ENCODE measurements at places on chromosomes 6 and 20.

DNA sequence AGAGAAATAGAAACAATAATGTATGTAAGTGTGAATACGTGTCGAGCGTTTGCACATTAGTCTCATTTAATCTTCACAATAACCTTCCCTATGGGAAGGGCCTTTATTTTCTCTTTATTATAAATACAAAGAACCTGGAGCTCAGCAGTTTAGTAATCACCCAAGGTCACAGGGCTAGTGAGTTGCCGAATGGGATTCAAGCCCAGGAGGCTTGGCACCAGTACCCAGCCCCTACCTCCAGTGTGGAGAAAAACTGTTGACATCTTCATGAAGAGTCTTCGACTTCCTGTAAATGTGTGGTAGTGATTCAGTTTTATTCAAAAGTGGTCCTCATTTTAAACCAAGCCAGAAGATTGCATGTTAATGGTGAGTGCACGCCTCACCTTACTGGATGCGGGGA is 162.8 kb downstream of the SCML4 start:
- DNase-seq: no peak

DNA sequence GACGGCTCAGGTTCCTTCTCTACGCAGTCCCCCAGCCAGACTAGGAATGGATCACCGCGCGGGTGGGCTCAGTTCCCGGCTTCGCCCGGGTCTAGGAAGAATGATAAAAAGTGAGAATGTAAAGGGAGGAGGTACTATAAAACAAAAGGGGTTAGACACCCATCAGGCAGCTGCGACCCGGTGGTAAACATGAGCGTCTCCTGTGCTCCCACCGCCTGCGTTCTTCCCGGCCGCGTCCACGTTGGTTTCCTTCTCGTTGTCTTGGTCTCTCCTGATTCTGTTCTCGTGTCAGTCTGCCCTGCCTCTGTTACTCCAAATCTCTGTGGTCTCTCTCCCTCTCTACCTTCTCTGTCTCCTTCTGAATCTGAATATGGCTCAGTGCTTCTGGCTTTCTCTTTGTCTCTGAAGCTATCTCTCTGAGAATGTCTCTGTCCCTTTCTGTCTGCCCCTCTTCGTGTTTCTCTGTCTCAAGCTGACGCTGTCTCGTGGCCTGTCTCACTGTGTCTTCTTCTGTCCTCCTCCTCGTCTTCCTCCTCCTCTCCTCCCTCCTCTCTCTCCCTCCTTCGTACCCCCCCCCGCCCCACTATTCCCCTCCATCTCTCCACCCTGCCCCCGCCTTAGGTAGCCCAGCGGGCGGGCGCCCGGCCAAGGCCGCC is 41.6 kb upstream of the FOXP4 start:
- no peak for DNase-seq

DNA sequence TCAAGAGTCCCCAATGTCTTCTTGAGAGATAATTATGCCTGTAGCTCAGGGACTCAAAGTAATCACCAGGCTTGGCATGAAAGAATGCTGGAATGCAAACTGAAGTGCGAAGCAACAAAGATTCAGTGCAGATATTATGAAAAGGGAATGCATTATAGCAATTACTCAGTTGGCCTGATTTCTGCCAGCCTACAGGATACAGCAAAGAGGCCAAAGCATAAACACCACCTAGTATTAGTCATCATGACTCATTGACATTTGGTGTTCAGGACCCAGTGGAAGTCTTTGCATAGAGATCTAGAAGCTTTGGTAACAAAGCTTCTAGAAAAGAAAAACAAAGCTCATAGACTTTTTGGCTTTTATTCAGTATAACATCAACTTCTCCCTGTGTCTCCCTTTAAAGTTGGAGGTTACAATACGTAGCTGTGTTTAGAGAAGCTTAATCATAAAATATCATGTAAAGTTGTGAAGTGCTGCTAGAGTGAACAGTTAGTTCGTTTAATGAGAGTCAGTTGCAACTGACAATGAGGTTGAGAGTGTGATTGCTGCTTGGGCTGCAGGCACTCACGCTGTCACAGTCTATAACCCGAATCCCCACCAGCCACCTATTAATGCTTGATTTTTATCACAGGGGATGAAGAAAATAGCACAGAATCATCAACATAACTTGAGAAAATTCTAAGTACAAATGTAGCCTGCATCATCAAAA is 932.7 kb downstream of the TFAP2A start:
- DNase-seq: no peak

DNA sequence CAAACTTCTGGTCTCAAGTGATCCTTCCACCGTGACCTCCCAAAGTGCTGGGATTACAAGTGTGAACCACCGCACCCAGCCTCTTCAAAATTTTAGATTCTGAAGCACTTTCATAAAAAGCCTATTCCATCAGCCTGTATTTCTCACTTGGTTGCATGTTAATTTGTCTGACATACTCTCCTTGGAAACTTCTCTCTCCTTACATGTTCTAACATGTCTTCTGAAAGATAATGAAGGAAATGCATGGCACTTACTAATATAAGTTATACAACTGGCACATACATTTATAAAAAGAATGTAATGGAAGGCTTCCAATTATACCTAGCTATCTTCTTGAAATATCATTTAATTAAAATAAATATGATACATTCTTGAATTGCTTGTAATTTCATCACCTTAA is 597.5 kb downstream of the TBC1D32 start:
- DNase-seq: no peak

DNA sequence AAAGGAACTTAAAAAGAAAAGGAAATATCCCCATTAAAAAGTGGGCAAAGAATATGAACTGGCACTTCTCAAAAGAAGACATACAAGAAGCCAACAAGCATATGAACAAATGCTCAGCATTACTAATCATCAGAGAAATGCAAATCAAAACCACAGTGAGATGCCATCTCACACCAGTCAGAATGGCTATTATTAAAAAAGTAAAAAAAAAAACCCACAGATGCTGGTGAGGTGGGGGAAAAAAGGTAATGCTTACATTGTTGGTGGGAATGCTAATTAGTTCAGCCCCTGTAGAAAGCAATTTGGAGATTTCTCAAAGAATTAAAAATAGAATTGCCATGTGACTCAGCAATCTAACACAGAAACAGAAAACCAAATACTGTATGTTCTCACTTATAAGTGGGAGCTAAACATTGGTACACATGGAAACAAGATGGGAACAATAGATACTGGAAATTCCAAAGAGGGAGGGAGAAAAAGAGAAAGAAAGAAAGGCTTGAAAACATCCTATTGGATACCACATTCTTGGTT is 437.1 kb downstream of the GRIK2 start:
- no peak for DNase-seq

- DNase-seq: no peak
Observed at GRCh38 chr6:64221776-64222175, 586.2 kb downstream of the PHF3 start.

GRCh38 chr20:63473555-63474449 is 1.3 kb upstream of the KCNQ2 start:
- no peak for DNase-seq

Measured in stimulated activated CD4-positive, alpha-beta T cell treated with anti-CD3 and anti-CD28 coated beads, Interleukin-15, amount 100 ng/mL, for 1 hour (primary cell).